ENCODE measurements at places on chromosomes 6 and 20.

GRCh38 chr6:3290149-3290930 lies 31.6 kb downstream of the PSMG4 start:
- no peak for DNase-seq

DNA sequence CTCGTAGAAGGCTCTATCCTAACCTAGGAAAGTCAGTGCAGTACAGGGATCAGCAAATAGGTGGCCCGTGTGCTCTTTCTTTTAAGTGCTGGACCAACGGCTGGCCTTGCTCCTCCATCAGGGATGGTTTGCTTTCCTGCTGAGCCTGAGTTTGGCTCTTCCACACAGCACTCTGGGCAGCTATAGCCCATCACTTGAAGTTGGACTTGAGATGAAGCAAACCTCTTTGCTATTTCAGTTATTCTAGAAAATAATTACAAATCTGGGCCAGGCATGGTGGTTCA lies 66.9 kb upstream of the KCNK16 start:
- no peak for DNase-seq

GRCh38 chr6:105593805-105594671 lies 191.2 kb upstream of the PREP start:
- DNase-seq: no peak

- DNase-seq: no peak
Observed at GRCh38 chr20:21101932-21102575, 4.1 kb downstream of the LINC00237 start.

DNA sequence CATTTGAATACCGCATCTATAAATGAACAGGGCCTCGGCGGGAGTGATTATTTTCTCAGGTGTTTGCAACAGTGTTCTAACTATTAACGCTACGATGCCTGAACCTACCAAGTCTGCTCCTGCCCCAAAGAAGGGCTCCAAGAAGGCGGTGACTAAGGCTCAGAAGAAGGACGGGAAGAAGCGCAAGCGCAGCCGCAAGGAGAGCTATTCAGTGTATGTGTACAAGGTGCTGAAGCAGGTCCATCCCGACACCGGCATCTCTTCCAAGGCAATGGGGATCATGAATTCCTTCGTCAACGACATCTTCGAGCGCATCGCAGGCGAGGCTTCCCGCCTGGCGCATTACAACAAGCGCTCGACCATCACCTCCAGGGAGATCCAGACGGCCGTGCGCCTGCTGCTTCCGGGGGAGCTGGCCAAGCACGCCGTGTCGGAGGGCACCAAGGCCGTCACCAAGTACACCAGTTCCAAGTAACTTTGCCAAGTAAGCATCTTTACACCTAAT lies 70.9 kb downstream of the HFE start:
- DNase-seq: no peak

DNA sequence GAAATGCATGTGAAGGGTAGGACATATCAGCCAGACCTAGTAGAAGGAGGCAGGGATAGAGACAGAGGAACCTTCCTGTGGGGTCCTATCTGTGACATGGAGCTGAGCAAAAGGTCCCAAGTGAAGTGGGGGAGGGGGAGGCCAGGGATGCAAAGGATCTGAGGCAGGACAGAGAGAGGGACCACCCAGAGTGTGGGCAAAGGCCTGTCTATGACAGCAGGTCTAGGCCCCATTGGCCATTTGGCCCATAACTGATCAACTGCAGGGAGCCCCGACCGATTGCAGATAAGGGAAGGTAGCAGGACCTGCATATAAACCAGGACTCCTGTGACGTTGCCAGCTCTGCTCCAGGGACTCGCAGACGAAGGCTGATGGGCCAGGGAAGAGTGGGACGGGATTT lies 49.6 kb upstream of the SYNDIG1 start:
- no peak for DNase-seq

- DNase-seq: no peak
Observed at GRCh38 chr6:38370653-38371601, 268.8 kb downstream of the BTBD9 start.

GRCh38 chr6:82588020-82588419 lies 224.4 kb downstream of the TPBG start:
- DNase-seq: no peak

- DNase-seq: peak; percentile 33
Observed at GRCh38 chr6:112571488-112572270, 224.5 kb downstream of the RFPL4B start.

Data from fibroblast of skin of left quadriceps (primary cell).